ENCODE measurements at places on chromosomes 2 and 18. TPM values are rescaled to one million over a fixed set of nuclear protein-coding genes. Genes with fewer than 3 reads are reported as not detected.

DNA sequence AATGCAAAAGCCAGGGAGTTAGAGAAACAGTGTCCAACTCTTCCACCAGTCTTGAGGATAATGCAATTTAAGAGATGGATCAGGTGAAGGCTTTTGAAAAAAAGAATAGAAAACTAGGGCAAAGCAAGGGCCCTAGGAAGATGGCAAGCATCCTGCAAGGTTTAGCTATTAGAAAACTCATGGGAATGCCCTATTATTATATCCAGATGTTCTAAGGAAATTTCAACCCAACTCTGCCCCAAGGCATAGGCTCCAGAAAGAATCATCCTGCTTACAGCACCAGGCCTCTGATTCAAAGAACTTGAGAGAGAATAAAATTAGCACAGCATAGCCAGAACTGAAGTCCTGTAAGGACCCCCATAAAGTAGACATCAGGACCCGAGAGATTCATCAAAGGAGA lies 68.1 kb downstream of the EN1 start:
- H3K27me3 ChIP-seq, result peaks cover 18% of the 10 kb centered on the region
- H3K4me1 ChIP-seq, result peaks cover 10% of the 10 kb centered on the region
- H3K4me3 ChIP-seq, result no peak overlapping the region
- no peaks in the 10 kb centered on the region for H3K36me3 ChIP-seq

GRCh38 chr2:147824620-147825019 lies 20.2 kb upstream of the ACVR2A start:
- peaks cover 5% of the 10 kb centered on the region for H3K4me1 ChIP-seq
- no peaks in the 10 kb centered on the region for H3K27me3 ChIP-seq
- no peak for DNase-seq
- no peak overlapping the region for H3K27ac ChIP-seq

GRCh38 chr2:169839954-169840746 lies 12.9 kb downstream of the UBR3 start:
- H3K27ac ChIP-seq, result no peak overlapping the region
- DNase-seq, result no peak
- peaks cover 45% of the 10 kb centered on the region for H3K4me1 ChIP-seq

DNA sequence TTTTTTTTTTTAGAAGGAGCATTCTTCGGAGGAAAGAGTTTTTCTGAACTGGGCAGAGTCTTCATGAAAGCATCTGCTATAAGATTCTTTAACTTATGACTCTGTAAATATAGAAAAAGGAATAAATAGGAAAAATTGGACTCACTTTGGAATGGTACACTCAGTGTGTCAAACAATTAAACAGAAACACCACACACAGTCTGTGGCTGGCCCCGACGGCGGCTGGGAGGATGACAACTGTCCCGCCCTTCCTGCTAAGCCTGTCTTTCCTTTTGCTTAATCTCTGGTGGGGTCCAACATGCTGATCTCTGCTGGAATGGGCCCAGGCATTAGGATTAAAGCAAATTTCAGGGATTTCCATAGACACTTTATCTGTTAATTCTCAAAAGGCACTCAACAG lies 12.5 kb upstream of the RAB31 start:
- H3K4me1 ChIP-seq, result no peaks in the 10 kb centered on the region
- no peak overlapping the region for H3K4me3 ChIP-seq
- no peaks in the 10 kb centered on the region for H3K36me3 ChIP-seq

DNA sequence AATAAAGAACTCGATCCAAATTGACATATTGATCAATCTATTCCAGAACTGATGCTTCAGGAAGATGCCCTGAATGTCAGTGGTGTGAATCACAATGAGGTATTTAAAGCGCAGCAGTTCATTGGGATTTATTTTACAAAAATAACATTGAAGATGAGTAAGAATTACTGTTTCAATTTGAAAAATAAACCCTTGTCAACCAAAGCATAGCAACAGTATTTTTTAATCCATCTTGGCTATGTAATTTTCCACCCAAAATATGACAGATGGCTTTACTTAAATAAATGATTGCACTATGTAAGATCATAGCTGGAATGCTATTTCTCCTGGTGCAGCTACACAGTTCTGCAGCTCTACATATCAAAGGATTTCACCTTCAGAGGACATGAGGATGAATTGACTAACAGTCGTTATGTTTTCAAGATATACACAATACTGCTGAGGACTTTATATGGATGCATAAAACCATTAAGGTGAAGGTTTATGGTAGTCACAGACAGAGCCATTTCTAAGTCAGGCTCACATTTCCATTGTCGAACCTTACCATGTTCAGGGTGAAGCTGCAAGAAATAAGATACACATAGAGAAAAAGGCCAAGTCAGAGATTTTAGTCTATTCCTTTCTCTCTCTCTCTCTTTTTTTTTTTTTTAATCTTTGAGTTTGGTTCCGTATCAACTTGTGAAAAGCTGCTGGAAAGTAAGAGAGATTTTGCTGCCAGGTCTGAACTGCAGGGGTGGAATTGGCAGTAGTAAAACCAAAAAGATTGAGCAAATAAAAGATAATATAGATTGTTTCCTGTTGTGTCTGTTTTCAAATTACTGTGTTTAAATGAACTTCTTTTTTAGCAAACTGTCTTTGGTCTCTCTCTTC lies 398.0 kb upstream of the CDH20 start:
- no peak for DNase-seq
- H3K4me3 ChIP-seq, result no peak overlapping the region
- H3K27me3 ChIP-seq, result no peaks in the 10 kb centered on the region
- no peak overlapping the region for H3K27ac ChIP-seq
- H3K4me1 ChIP-seq, result no peaks in the 10 kb centered on the region

DNA sequence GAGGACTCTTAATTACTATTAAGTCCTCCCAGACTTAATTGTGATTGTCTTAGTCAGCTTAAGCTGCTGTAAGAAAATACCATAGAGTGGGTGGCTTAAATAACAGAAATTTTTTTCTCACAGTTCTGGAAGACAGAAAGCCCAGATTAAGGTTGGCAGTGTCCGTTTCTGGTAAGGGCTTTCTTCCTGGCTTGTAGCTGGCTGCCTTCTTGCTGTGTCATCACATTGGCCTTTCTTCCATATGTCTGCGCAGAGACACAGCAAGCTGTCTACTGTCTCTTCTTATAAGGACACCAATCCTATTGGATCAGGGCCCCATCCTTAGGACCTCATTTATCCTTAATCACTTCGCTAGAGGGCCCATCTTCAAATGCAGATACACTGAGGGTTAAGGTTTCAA lies 38.5 kb downstream of the ASXL3 start:
- no peak for DNase-seq
- H3K27ac ChIP-seq, result no peak overlapping the region
- no peaks in the 10 kb centered on the region for H3K27me3 ChIP-seq
- H3K36me3 ChIP-seq, result no peaks in the 10 kb centered on the region
- no peak overlapping the region for H3K4me3 ChIP-seq

Gene RND3
- 28.9 TPM for total RNA-seq

Gene CCDC195
- total RNA-seq, result not detected
